ENCODE measurements at places on chromosomes 7 and 10.

- no peak for DNase-seq
Observed at GRCh38 chr7:125149151-125149550, 219.5 kb upstream of the POT1 start.

- no peak for DNase-seq
Observed at GRCh38 chr7:64755865-64756264, 38.4 kb upstream of the ZNF138 start.

DNA sequence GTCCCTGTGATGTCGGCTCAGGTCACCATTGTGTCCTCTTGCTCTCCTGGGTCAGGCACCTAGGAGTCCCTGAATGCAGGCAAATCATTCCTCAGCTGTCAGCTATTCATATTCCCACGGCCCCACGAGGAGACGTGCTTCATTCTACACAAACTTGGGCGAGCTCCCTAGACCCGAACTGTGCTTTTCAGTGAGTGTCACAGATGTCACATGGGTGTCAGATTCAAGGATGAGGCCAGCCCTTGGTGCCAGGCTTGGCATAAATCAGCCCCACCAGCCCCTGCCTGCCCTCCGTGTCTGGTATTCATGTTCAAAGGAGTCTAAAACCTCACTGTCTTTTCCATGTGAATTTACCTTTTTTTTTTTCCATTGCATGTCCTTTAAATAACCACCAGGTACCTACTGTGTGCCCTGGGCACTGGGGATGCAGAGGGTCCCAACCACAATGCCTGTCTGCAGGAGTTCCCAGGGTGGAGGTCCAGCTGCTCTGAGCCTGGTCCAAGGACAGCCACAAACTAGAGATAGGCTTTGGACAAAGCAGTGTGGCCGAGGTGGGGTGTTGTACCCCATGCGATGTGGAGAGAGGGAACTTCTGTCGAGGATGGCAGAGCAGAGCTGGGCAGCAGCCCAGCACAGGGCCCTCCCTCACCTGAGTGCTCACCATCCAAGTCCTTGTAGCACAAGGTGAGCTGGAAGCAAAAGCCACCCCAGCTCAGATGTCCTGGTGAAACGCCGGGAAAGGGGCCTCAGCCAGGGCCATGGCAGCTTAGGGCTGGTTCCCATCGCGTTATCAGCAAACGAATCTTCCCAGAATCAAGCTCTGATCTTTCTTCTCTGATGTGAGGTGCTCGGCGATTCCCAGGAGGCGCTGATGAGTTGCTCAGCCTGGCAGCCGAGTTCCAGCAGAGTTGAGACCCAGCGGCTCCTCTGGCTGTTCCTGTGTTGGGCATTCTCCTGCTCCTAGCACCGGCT, 611.9 kb downstream of the PTPRN2 start:
- no peak for DNase-seq

- no peak for DNase-seq
Observed at GRCh38 chr10:73229567-73229966, 17.5 kb downstream of the DNAJC9 start.

- DNase-seq: no peak
Observed at GRCh38 chr7:85927226-85927625, 716.5 kb upstream of the GRM3 start.

DNA sequence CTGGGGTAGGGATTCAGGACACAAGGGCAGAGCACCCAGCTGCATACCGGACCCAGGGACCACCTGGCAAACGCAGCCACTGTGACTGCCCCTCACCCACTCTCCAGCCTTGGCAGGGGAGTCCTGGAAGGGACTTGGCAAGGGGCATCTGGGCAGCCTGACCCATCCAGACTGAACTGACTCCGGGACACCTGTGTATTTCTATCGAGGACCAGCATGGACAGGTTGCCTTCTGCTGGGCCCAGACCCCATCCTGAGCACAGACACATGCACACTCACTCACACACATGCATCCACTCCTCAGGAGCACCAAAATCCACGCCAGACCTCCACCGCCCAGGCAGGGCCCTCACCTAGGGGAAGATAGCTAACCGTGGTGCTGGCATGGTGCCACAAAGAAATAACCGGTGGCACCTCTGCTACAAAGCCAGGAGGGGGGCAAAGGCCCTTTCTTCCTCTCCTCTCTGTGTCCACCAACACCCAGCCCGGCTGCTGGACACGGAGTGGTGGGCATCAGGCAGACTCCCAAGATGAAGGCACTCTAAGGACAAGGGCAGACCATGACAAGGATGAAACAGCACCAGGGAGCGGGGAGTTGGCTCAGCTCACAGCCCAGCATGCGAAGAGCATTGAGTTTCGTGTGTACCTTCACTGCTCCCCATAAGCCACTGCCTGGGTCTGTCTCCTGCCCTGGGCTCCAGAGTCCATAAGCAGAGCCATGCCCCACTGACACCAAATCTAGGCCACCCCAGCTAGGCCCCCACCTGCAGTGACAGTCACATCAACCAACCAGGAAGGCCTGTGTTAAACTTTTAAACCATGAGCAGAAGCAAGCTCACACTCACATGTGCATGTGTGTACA, 35.3 kb downstream of the KCNH2 start:
- no peak for DNase-seq

- DNase-seq: no peak
Observed at GRCh38 chr7:141295367-141295895, 221.6 kb downstream of the TMEM178B start.

DNA sequence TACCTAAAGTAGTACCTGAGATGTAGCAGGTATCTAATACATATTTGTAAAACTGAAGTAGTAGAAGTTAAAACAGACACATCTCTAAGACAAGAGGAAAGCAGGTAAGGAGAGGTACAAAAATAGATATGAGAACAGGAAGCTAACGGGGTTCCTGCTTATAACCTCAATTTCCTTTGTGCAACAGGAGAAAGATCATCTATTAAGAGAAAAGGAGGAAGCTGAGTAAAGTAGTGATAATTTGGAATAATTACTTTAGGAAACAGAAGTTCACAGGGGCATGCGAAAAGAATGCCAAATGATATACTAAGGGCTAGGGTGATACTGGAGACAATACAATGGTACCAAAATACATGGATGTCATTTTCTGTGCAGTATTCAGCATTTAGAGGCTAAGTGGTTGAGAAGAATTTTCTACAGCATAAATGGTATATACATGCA, 108.7 kb downstream of the NRBF2 start:
- no peak for DNase-seq

- no peak for DNase-seq
Observed at GRCh38 chr7:5428478-5429252, 5.0 kb upstream of the TNRC18 start.

DNA sequence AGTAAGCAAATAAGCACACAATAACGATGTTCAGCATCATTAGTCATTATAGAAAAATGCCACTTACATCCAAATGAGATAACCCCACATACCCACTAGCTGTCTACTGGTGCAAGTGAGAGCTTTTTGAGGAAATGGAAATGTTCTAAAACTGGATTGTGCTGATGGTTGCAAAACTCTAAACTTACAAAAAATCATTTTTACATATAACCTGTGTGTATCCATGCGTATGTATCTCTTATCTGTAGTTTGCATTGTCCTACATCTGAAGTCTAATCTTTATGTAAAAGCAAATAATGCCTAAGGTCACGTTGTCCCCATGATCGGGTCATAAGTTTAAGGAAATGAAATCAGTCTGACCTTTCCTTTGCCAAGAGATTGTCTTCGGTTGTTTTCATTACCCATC, 81.6 kb upstream of the DNAJB6 start:
- DNase-seq: no peak

DNA sequence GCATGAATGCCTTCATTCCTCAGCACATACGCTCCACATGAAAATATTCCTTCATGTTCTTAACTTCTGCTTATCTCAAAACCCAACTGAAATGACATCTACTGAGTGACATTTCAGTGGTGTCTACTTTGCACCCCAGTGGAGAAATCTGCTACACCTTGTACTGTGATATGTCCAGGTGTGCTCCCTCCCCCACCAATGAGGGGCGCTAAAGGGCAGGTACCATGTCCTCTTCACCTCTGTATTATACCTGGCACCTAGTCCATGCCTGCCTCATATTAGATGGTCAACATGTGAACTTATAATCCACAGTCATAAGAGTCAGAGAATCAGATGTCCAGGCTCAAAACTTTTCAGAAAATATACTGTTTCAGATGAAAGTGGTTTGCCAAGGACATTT, 2.1 kb downstream of the PAXIP1 start:
- no peak for DNase-seq

DNA sequence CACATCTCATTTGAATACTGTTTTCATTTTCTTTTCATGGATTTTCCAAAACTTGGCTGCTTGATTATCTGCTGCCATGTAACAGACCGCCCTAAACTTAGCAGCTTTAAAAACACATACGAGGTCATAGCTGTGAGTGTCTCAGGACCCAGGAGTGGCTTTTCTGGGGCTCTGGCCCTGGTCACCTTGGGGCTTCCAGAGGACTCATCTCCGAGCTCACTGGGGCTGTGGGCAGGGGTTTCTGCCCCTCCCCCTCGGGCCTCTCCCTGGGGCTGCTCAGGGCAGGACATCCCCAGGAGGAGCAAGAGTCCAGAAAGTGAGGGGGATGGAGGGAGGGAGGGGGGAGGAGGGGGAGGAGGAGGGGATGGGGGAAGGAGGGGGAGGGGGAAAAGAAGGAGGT, 77.0 kb downstream of the NKX6-2 start:
- DNase-seq: no peak

- DNase-seq: no peak
Observed at GRCh38 chr7:1567896-1568510, 1.8 kb downstream of the PSMG3 start.

GRCh38 chr7:143341842-143342241, 20.7 kb downstream of the FAM131B start:
- DNase-seq: no peak

DNA sequence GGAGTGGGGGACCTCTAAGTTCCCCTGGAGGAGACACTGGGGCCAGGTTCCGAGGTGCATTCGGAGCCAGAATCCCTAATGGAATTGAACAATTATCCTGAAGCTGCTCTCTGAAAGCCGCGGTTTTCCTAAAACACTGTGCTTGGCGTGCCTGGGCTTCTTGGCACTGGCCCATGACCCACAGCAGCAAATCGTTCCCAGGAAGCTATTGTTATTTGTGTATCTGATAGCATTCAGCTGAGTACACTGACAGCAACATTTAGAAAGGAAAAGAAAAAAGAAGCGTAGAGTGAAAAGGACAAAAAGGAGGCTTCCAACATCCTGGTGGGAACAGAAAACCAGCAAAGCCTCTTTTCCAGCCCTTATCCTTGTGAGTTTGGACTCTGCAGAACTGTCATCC, 339.8 kb downstream of the FRMD4A start:
- DNase-seq: no peak

GRCh38 chr7:95688931-95689495, 83.3 kb upstream of the DYNC1I1 start:
- DNase-seq: no peak

- DNase-seq: no peak
Observed at GRCh38 chr10:80506189-80506575, 31.5 kb upstream of the SH2D4B start.

GRCh38 chr7:69935107-69935506, 336.8 kb downstream of the AUTS2 start:
- DNase-seq: no peak

- DNase-seq: no peak
Observed at GRCh38 chr10:98331885-98332284, 63.9 kb upstream of the LOXL4 start.

DNA sequence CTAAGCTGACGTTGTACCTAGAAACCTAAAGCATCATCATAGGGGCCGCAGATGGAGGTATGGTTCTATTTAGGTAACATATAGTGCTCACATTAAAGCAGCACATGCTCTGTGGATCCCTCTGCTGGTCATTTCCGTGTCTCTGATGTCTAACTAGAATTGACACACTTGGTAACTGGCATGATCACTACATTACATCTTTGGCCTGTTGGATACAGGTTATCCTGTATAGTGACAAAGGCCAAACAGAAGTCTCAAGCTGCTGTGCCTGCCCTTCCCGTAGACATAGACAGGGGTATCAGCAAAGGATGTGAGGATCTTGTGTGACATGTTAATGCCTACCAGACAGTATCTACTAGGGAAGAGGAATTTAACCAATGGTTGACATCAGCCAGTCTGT, 51.2 kb downstream of the KIF5B start:
- peak; percentile 7 for DNase-seq

- DNase-seq: no peak
Observed at GRCh38 chr7:156999958-157000726, 10.3 kb downstream of the MNX1 start.

- DNase-seq: no peak
Observed at GRCh38 chr10:32417911-32418547, 27.9 kb upstream of the CCDC7 start.

- no peak for DNase-seq
Observed at GRCh38 chr7:156843157-156843556, 49.8 kb downstream of the LMBR1 start.

- no peak for DNase-seq
Observed at GRCh38 chr7:5425507-5426225, 2.0 kb upstream of the TNRC18 start.

DNA sequence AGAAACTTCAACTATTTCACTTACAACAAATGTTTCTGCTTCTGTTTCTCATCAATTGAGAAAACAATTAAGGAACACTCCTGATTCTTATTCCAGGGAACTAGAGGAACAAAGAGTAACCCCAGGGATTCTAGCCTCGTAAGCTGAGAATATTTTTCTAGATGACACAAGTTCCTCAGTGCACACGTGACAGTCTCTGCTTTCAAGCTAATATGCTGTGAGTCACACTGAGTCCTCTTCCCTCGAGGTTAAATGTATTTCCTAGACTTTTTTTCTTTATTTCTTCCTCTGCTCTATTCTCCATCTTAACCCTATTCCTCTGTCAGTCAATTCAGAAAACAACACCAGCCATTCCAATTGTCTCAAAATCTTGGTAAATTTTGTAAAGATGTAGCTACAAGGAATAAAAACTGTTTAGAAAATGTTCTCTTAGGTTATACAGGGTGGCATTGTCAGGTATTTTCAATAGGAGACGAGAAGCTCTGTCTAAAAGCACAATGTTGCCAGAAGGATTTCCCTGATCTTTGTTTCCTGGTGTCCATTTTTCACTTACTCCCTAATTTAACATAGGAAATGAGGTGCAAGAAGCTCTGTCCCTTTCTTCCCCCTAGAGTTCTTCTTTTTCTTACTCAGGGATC, 5.8 kb upstream of the C1GALT1 start:
- no peak for DNase-seq

DNA sequence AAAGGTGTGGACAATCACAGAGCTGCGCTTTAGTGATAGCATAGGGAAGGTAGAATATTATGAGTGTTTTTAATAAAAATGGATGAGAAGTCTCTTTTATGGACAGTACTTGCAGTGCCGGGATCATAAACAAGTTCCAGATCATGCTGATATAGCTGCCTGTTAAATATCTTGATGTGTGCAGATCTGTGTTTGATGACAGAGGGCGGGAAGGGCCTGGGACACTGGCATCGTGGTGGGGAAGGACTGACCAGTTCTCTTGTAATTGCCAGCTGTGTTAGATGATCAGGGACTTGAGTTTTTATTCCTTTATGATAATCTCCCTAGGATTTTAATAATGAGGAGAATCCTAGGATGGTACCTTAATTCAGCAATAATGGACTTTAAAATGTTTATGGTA, 14.6 kb downstream of the SND1 start:
- DNase-seq: no peak

Data from activated gamma-delta T cell treated with anti-CD3 and anti-CD28 coated beads, Interleukin-2, amount 50 U/mL, for 16 hours (primary cell).